ENCODE measurements at places on chromosomes 12 and 14.

GRCh38 chr12:93192878-93193277, 184.8 kb upstream of the NUDT4 start:
- DNase-seq = no peak

DNA sequence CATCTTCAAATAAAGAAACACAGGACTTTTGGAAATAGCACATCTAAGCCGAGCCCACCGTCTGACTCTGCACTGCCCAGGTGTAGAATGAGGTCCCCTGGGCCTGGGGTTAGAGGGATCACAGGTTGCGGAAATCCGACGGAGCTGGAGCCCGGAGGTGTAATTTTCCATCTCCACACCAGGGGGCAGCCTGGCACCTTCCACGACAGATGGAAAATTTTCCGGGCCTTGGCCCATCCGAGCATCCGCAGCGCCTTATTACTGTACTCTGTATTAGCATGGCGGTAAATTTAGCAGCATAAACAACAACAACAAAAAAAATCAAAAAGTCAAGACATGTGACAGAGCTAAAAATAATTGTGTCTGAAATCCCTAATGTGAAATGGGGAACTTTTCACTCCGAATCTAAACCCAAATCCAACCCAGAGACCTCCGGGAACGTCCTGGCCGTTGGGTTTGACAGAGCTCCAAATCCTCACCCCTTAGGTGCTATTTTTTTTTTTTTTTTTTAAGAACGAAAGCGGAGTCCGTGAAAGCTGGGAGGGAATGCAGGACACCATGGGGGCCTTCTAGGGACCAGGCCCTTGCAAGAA, 93.9 kb downstream of the KSR2 start:
- DNase-seq = peak; percentile 67

GRCh38 chr14:61342932-61343331, 21.6 kb downstream of the PRKCH start:
- DNase-seq = no peak

GRCh38 chr12:65868133-65868705, 43.9 kb downstream of the HMGA2 start:
- no peak for DNase-seq

DNA sequence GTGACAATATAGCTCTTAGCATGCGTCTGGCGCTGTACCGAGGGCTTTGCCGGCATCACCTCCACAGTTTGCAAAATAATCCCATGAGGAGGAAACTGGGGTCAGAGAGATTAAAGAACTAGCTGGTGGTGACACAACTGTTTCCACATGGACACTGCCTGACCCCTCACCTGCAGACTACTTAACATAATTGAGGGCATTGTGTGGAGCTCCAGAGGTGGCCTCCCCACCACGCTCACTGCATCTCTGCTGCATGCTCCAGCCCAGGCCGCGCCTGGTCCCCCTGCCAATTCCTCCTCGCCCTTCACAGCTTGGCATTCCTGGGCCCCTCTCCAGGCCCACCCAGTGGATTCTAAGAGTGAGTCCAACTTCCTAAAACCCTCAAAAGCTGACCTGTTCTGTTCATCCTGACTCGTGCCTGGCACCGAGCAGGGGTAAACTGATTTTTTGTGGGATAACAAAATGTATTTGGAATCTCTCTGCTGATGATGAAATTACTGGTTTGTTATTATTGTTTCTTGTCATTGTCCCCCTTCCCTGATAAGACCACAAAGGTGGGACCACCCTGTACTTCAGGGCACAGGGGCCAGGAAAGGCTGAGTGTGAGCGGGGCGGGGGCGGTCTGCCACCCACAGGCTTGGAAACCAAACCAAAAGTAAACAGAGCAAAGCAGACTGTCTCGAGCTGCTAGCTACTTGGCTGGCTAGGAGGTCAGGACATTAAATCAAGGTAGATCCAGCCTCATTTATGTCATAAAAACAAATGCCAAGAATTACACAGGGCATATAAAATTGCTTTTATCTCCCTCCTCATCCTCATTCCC, 40.6 kb downstream of the CHGA start:
- no peak for DNase-seq

DNA sequence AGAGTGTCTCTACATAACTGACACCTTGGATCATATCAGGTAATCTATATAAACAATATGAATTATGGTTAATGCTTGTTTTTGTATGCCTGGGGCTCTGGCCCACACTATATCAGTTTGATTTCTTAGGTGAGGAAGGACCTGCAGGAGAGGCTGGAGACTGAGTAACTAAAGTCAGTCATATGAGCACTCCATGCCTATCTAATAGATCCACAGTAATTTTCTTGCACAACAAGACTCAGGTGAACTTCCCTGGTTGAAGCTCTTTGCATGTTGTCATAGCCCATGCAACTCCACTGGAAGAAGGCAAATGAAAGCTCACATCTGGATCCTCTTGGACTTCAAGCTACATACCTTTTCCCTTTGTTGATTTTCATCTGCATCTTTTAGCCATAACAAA, 62.3 kb downstream of the CDK17 start:
- no peak for DNase-seq

- DNase-seq = no peak
Observed at GRCh38 chr12:79233341-79233781, 368.8 kb downstream of the SYT1 start.

DNA sequence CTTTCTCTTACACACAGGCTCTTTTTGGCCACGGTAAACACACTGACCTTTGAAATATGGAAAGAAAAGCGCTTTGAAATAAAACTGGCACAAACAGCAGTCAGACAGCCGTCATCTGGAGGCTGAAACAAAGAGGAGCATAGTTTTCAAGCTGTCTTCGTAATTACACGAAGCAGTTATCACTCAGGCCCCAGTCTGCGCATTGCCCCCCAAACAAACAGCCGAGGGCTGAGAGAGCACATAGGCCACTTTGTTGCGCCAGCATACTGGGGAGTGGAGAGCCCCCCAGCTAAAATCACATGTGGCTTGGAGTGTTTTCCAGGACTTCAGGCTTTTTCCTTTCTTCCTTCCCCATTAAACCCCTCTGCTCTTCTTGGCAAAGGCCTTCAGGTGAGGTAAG, 142.9 kb upstream of the BTG1 start:
- no peak for DNase-seq

- DNase-seq = no peak
Observed at GRCh38 chr12:105769486-105769885, 369.3 kb downstream of the NUAK1 start.

DNA sequence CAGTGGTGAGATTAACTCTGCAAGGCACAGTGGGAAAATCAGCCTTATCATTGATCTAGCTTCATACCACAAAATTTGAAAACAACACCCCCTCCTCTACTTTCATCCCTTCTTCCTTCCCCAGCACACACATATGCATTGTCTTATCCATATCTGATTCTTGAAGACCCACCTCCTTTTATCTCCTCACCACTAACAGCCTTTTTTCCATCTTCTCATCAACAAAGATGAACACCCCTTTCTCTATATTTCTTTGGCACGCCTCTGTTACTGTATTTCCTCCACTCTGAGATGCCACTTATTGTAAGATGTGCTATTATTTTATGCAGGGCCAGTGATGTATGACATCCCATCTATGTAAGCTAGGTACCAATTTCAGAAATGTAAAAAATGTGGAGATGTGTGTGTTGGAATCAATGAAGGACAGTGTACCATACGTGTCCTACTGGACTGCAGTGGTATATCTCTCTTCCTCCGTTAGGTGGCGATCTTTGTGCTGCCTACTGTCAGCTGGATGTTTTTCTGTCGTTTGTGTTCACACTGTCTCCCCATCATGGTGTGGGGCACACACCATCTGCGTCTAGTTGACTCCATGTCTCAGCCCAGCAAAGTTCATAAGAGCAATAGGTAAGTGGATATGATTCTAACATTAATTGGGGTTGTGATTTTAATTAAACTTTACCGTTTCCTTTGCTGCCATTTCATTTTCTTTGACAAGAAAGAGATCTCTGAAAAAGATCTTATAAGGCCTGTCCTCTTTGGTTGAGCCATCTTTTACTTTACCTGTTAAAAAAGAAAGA, 24.0 kb downstream of the CCDC38 start:
- peak; percentile 24 for DNase-seq

GRCh38 chr12:100404769-100405407, 48.0 kb downstream of the SLC17A8 start:
- DNase-seq = peak; percentile 11
